Suppressor macrophage (primary cell): ENCODE measurements at places on chromosomes 4 and X.

DNA sequence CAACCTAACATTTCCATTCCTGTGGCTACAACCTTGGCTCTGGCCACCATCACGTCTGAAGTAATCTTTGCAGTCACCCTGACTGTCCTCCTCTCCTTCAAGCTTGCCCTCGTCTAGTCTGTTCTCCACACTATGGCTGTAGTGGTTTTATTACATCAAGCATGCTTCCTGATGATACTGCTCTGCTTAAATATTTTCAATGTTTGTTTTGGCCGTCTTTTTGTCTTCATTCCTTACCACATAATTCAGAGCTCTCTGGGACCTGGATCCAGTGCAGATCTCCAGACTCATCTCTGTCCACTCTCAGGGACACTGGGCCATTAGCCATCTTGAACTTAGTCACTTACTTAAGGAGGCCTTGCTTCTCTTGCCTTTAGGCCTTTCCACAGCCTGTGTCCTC, 27.7 kb upstream of the FREM3 start:
- DNase-seq, result no peak

DNA sequence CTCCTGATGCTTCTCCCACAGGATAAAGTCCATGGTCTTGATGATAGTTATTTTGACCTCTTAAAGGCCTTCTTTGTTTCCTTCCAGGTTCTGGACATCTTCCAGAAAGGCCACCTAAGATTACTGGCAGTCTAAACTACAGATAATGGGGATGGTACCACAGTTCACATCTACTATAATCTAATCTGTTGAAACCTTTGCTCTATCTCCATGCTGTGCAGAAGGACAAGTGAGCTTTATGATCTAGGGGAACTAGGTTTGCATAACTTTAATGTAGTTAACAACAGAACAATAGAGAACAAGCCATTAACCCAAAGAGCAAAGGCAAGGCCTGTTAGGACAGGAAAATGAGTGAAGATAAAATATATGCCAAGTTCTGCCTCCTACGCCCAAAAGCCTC, 103.9 kb upstream of the KLHL13 start:
- no peak for DNase-seq

DNA sequence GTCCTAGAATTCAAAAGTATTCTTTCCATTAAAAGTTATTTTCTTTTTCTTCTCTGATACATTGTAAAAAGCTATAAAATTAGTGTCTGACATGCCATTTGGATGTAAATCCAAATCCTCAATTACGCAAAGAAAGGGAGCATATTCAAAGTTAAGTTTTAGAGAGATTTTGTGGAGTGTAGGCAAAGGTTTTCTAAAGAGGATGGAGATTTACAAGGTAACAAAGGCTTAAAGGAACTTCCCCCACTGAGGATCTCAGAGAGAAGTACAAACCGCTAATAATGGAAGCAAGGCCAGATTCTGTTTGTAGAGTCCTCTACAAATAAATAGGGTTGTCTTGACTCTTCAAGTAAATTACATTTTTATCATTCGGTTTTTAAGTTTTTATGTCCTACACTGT, 91.0 kb upstream of the MAPK10 start:
- DNase-seq, result no peak

DNA sequence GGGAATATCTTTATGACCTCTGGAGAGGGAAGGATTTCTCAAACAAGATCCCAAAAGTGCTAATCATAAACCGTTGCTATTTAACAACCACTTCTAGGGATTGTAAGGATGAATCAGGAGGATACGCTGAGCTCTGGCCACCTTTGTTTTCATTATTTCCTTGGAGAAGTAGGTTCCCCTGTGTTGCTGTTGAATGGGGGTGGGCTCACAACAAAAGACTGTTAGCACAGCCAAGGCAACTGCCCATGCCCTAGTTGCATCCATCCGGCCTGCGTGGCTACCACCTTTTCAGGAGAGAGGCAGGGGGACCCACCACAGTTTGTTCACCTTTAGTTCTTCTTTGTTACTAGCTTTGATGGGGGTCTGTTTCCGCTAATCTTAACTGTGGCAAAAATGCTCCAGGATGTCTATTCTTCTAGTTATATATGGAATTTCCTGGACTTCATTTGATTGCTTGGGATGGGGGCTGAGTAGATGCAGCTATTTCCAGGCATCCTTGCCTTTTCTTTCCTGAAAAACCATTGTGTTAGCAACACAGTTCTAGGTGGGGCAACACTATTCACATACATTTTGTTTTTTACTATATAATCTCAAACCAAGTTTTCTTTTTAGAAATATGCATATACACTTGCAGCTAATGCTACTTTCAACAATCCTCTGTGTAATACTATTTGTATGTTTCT, 95.4 kb downstream of the KDR start:
- no peak for DNase-seq

GRCh38 chr4:110155654-110156053, 42.8 kb downstream of the ELOVL6 start:
- no peak for DNase-seq

DNA sequence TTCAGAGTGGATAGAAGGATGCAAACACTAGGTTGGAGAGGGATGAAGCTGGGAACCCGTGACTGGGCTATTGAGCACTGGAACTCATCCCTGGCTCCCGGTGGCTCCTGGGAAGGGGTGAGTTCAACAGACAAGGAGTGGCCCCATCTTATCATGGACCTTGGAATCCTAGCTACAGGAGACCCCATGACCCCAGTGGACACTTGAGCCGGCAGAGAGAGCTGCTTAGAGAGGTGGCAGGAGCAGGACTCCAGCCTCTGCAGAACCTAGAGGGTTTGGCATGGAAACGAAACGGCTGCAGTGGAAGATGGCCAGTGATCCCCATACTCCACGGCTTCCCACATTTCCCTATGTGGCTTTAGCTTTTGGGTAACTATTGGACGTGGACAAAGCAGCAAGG, 205.8 kb upstream of the SPANXN1 start:
- no peak for DNase-seq

DNA sequence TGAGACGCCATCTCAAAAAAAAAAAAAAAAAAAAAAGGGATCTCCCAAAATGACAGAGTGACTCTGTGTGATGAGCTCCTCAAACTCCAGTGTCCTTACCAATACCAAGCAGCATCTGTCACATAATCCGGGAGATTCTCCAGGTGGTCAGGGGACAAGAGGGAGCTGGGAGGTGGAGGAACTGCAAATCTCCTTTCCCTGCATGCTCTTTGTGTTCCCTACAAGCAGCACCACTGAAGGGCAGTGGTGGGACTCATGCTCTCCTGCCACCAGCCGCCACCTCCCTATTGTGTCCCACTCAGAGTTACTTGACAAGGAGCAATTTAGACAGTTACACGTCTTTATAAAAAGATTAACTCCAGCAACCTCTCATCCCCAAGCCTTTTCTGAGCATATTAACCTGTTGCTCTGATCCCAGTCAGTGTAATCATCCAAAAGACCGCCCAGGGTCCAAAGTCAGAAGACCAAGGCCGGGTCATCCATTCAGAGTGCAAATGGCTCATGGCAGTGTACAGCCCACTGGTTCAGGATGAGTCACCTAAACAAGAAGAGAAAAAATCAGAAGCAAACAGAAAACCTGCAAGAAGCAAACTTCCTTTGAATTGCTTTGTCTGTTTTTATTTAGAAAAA, 23.6 kb downstream of the MGST2 start:
- DNase-seq, result peak; percentile 39

- DNase-seq, result peak; percentile 5
Measured at GRCh38 chrX:38192007-38192810, 28.5 kb downstream of the SRPX start.

GRCh38 chr4:3818371-3818770, 52.2 kb downstream of the ADRA2C start:
- no peak for DNase-seq

- no peak for DNase-seq
Measured at GRCh38 chrX:27924261-27924660, 57.0 kb downstream of the DCAF8L1 start.

DNA sequence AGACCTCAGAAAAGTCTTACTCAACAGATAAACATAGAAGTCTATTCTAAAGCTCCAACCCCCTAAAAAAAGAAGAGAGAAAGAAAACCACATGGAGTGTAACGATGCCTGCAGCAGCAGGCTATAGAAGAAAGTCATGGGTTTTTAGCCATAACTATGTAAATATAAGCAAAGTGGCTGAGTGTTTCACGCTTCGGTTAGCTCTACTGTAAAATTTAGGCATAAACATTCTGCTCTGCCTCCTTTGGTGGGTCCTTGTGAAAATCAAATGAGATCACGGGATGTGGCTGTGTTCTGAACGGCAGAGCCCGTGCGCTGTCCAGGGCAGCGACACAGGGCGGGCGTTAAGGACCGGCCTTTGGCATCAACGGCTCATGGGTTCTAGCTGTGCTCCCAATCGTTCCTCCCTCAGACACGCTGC, 78.4 kb downstream of the IRF2 start:
- DNase-seq, result no peak

DNA sequence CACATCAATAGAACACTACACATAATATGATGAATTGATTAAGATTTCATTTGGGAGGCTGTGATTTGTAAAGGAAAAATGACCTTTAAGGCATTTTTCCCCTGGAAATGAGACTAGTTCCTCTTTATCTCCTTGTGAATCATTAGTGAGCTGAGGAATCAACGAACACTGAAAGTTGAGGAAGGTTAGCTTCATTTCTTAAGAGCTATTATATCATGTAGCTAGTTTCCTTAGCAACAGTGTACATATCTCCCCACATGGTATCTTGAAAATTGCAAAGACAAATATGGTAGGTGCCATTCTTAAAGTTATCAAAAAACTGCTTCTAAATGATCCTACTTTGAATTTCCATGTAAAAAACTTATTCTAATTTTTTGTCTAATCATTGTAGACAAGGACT, 127.5 kb upstream of the NRK start:
- DNase-seq, result no peak

DNA sequence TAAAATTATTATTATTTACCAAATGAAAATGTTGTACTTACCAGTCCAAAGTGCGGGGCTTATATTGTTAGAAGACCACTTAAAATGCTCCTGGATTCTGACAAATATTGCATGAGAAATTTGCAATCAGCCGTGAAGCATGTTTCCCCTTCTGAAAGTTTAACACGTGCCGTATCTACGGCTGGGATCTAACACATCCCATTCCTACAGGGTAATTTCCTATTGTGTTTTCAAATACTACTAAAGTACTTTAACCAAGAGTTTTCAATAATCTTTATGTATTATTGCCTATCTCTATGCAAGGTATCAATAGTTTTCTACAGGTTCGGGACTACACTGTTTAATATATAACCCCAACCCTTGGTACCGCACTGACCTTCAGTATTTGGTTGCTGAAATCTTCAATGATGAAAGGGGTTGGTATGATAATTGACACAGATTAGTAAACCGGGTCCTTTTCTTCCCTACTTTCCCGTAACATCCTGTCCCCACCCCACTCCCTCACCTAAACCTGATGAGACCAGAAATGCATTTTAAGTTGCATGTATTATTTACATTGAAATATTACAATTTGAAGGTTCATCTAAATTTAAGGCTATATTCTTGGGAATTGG, 795 bp upstream of the BRWD3 start:
- DNase-seq, result no peak

DNA sequence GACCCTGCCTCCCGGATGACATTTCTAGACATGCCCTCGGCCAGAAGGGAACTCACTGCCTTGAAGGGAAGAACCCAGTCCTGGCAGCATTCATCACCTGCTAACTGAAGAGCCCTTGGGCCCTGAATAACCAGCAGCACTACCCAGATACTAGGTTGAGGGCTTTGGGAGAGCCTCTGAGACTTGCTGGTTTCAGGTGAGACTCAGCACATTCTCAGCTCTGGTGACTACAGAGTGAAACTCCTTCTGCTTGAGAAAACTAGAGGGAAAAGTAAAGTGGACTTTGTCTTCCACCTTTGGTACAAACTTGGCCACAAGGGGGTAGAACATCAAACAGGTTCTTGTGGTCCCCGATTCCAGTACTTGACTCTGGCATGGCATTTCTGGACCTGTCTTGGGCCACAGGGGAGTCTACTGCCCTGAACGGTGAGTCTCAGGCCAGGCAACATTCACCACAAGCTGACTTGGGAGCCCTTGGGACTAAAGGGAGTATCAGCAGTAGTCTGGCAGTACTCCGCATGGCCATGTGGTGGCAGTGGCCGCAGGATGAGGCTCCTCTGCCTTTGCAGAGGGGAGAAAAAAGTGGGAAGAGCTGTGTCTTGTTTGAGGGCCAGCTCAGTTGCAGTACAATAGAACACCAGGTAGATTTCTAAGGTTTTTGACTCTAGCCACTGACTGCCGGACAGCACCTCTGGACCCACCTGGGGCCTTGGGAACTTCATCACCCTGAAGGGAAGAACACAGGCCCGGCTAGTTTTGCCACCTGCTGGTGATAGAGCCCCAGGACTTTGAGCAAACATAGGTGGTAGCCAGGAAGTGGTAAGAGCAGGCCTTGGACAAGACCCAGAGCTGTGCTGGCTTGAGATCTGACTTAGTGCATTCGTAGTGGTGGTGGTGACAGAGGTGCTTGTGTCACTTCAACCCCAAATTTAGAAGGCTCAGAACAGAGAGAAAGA, 414.8 kb downstream of the OPHN1 start:
- DNase-seq, result peak; percentile 2

DNA sequence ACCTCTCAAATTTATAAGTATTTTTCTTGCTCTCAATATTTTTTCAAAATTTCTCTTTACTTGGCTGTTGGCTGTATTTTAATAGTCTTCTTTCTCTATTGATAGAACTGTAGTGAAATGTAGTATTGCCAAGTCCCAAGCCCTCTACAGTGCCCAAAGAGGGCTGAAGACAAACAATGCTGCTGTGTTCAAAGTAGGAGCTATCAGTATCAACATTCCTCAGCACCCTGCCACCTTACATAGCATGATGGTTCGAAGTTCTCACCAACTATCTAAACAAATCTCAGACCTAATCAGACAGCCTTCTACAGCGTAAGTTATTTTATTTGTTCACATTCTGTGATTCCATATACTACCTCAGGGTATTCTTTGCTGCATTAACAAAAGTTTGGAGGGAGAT, 99.1 kb upstream of the ADAD1 start:
- DNase-seq, result no peak

GRCh38 chr4:146099585-146099984, 75.9 kb upstream of the LSM6 start:
- DNase-seq, result no peak

- DNase-seq, result no peak
Measured at GRCh38 chr4:82648356-82648755, 86.6 kb upstream of the TMEM150C start.

- peak; percentile 6 for DNase-seq
Measured at GRCh38 chr4:185470501-185471195, 885 bp downstream of the CCDC110 start.

DNA sequence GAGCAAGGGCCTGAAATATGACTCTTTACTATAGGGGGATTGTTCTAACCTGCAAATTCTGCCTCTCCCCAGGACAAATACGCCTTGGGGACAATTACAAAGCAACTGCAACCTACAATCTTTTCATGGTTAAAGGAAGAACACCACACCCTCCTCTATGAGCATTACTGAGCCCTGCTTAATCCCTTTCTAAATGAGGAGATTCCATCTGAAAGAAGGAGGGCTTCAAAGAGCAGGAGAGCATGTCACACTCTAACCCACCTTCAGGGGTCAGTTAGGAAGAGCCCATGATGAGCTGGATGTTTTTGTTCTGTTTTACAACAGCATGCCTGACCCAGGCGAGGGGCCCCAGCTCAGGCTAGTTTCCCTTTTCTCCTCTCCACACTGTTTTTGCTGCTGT, 134.0 kb upstream of the ANXA3 start:
- DNase-seq, result no peak
